Activated gamma-delta T cell treated with Interleukin-2 at 50 U/mL for 16 hours (primary cell): ENCODE measurements at places on chromosomes 5 and 9.

DNA sequence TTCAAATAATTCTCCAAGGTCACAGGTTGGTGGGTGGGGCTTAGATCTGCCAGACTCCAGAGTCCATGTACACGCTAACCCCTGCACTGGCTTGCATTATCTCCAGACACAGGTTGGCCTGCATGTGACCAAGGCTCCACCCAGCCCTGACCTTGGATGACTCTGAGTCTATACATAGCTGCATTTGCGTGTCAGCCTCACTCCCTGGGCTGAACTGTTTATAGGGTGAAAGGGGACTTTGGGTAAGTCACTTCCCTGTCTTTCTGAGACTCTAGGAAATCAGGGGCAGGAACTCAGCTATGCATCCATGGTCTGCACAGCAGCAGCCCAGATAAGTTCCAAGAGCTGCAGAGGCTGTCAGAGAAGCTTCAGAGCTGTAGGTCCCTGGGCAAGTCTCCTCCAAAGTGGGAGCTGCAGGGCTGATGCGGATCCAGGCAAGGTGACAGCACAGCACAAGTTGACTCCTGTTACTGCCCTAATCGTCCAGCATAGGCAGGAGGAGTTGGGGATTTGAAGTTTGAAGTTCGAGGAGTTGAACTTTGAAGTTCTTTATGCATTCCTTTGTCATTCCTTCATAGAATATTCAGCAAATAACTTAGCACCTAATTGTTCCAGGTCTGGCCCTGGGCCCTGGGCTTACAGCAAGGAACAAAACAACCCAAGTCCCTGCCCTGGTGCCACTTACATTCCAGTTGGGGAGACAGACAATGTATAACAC, 53.4 kb downstream of the SLC22A5 start:
- DNase-seq, result no peak

- no peak for DNase-seq
These were observed 5.9 kb downstream of the ZCCHC7 start for GRCh38 chr9:37126214-37126788.

GRCh38 chr9:34654323-34655051, 2.5 kb downstream of the IL11RA start:
- no peak for DNase-seq

- no peak for DNase-seq
These were observed 7.4 kb downstream of the KLF9 start for GRCh38 chr9:70407081-70407503.

DNA sequence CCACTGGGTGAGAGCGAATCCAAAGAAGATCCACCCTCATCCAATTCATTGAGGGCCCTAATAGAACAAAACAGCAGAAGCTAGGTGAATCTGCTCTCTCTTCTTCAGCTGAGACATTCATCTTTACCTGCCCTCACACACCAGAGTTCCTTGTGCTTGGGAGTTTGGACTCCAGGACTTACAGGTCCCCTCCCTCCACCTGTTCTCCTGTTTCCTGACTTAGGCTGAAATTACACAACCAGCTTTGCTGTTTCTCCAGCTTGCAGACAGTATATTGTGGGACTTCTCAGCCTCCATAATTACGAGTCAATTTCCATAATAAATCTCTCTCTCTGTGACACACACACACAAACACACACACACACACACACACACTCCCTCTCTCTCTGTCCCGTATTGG, 19.1 kb downstream of the TMEM171 start:
- DNase-seq, result no peak

- DNase-seq, result no peak
These were observed 66.5 kb downstream of the COX7C start for GRCh38 chr5:86684222-86684621.

- DNase-seq, result no peak
These were observed 52.7 kb downstream of the ITGA1 start for GRCh38 chr5:52840277-52841050.

- DNase-seq, result no peak
These were observed 358.6 kb downstream of the MSX2 start for GRCh38 chr5:175082866-175083590.

- no peak for DNase-seq
These were observed 12.9 kb downstream of the MACROH2A1 start for GRCh38 chr5:135386096-135386495.

GRCh38 chr9:73810585-73811215, 659.0 kb downstream of the ANXA1 start:
- no peak for DNase-seq

DNA sequence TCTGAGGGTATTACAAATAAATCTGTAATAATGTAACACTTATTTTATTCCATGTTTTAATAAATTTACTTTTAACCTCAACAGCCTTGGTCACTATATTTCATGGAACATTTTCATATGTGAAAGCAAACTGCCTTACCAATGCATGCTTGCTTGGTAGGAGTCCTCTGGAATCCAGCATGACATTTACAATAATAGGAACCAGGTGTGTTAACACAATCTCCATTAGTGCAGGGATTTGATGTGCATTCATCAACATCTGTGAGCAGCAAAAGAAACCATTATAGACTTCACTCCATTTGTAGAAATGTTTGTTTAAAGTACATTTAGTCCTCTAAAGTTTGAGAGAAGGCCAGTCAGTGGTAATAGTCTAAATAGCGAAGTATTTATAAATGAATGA, 159.4 kb downstream of the FBN2 start:
- no peak for DNase-seq

DNA sequence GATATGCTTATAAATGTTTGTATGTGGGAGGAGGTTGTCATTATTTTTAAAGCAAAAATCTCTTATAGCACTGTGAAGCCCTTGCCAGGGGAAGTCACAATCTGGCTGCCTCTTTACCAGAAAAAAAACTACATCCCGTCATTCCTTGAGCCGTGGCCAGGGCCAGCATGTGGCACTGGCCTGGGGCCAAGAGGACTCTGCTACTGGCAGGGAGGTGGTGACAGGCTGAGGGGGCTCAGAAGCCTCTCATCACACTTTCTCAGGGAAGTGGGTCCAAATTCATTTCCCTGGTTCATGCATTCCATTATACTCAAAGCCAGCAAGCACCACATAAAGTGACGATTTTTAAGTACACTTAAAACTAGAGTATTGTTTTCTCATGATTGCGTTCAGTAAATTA, 457.3 kb downstream of the ZNF608 start:
- DNase-seq, result no peak

- no peak for DNase-seq
These were observed 379.4 kb downstream of the EBF1 start for GRCh38 chr5:158720281-158720680.

DNA sequence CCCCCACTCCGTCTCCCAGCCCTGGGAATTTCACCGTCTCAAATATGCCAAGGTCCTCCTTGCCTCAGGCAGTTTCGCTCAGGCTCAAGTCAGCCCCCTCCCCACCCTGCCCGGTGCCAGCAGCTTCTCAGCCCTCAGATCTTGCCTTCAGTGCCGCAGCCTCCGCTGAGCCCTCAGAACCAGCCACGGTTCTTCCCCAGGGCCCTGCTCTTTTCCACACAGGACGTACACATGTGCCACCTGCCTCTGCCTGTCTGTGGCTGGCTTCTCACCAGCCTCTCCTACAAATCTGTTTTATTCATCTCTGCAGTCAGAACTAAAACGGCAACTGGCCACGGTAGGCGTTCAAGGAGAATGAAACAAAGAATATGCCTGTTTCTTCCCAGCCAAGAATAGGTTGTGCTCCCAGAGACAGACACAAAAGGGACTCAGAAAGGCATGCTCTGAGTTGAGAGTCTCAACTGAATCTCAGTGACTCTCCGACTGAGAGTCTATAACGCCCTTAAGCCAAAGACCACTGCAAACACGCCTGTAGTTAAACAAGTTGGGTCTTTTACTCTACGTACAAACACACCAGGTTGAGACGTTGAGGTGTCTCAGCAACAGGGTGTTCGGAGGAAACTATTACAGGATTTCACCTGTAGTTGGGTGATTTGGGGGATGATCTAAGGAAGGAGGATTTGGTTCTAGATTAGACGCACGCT, 10.6 kb upstream of the GRIN1 start:
- no peak for DNase-seq

GRCh38 chr5:137113939-137114338, 385.2 kb downstream of the SPOCK1 start:
- no peak for DNase-seq

DNA sequence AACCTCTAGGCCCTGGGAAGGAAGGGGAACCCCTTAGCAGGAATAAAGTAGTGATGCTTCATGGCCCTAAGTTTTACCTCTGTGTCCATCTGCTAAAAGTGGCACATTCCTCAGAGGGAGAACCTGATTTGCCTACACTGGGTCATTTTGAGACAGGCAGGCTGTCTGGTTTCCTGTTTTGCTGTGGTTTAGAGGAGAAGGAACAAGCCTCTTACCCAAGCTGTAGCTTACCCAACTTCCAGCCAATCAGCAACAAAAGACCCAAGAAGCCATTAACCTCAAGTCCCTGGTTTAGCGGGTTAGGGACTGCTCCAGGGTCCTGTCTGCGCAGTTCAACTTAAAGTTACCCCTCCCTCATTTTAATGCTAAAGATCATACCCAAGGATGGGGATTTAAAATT, 411.0 kb downstream of the MAT2B start:
- DNase-seq, result no peak

- no peak for DNase-seq
These were observed 141.6 kb downstream of the SLC25A46 start for GRCh38 chr5:110880413-110880812.

DNA sequence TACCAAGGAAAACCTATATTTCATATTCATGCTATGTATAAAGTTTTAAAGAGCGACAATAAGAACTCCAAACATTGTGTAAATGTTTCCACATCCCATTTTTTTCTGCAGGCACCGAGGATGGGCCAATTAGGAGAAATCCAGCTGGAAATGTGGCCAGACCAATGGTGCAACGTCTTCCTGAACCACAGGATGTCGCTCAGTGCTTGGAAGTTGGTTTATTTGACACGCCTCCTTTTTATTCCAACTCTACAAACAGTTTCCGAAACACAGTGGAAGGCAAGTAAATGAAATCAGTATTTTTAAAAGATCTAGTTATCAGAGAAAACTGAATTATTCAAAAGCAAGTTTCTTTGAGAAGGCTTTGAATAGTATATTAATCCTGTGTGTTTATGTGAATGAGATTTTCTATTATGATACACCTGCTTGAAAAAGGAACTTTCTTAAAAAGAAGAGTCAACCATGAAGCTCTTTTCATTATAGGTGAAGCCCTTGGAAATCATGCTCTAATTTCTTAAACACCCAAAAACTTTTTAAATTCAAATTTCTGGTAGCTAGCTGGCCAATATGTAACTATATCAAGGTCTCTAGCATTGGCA, 9.1 kb downstream of the TYRP1 start:
- no peak for DNase-seq

- no peak for DNase-seq
These were observed 200.4 kb downstream of the LRRC70 start for GRCh38 chr5:62779010-62779422.

- no peak for DNase-seq
These were observed 165.9 kb upstream of the PPP1R2B start for GRCh38 chr5:156684216-156684615.

DNA sequence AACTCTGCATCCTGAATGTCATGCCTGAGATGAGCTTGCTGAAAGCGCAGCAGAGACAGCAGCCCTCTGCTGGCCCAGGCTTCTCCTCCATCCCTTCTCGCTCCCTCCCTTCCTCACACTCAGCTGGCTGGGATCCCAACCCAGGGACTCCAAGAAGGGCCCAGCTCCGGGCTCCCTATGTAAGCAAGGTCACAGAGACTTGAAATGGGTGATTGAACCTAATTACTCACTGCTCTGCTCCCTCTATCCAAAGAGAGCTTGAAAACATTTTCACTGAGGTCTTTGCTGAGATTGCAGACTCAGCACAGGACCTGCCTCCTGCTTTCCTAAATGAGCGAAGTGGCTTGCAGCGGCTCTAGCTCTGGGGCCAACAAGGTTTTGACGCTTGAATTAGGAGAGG, 42.8 kb downstream of the RAPGEF1 start:
- no peak for DNase-seq

- DNase-seq, result no peak
These were observed 218.5 kb downstream of the SPOCK1 start for GRCh38 chr5:137280656-137281055.

GRCh38 chr5:148831590-148832565, 5.5 kb downstream of the ADRB2 start:
- DNase-seq, result no peak

DNA sequence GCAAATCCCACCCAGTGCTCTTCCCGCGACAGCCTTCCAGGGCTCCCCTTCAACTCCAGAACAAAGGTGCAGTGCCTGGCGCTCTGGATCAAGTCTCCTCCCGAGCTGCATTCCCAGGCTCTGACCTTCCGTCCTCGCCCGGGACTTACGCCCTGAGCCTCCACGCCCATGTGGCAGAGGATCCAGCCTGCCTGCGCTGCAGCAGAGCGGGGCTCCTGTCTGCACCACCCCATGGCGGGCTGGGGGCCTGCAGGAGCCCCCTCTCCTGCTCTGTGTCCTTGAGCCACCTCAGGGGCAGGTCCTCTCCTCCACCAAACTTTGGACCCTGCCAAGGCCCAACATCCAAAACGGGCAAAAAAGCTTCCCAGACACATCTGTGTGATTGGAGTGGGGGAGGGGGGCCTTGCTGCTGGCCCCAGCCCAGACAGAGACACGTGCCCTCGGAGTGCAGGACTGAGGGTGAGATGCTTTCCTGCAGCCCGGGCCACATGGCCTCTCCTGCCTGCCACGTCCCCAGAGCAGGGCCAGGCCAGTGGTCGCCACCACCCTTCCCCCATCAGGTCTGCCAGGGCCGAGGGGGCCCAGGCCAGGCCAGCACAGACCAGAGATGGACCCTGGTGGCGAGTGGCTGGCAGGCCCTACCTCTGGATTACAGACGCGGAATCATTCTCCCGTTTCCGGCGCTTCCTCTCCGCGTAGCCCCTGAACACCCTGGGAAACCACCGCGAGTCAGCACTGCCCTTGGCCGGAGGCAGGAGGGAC, 4.4 kb downstream of the NSMF start:
- DNase-seq, result no peak

- no peak for DNase-seq
These were observed 204.2 kb downstream of the SGCD start for GRCh38 chr5:156531199-156531598.

DNA sequence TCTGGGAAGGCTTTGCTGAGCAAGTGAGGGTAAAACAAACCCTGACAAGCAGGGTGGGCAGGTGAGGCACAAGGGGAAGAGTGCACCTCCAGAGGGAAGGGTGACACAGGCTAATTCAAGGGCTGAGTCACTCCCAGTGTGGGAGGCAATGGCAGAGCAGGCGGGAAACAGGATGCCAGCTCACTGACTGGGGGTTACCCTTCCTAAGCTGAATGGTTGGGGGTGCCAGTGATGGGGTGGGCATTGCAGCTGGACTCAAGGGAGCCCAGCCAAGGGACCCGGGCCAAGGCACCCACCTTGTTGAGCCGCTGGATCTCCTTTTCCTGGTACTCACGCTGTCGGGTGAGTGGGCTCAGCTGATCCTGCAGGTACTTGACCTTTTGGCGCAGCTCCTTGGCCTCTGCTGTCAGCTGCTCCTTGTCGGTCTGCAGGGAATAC, 18.4 kb downstream of the GPX3 start:
- DNase-seq, result no peak
